ENCODE measurements at places on chromosomes 12 and 14.

GRCh38 chr12:114344831-114345230 lies 61.1 kb downstream of the TBX5 start:
- no peak for DNase-seq

DNA sequence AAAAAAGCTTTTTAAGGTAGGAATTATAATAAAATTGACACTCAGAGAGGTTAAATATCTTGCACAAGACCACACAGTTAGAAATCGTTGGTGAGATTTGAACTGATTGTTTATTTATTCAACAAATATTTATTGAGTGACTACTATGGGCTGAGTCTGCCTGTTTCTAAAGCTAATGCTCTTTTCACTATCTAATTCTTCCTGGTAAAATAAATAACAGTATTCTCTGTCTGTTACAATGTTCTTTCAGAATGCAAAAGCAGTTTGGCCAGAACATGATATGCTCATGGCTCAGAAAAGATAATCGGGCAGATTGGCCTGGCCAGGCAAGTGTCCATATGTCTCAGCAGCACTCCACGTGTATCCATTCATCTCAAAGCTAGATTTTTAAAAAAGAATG lies 82.0 kb downstream of the BTG1 start:
- no peak for DNase-seq

- no peak for DNase-seq
Measured at GRCh38 chr12:57040211-57040610, 9.7 kb downstream of the MYO1A start.

DNA sequence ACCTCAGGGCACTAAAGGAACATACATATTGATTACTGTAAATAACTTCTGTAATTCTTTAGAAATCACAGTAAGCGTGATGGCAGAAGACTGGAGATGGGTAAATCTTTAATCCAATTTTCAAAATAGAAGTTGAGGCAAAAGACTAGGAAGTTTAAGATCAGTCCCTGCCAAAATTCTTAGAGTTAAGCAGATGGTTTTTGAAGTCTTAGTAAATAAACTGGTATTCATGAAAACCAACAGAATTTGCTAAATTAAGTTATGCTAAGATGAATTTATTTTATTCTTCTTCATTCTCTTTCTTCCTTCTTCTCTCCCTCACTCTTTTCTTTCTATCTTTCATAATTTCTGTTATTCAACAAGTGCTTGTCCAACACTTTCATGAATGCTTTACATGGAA lies 98.4 kb upstream of the GARIN6 start:
- no peak for DNase-seq
